ENCODE measurements at places on chromosomes 1 and 21.

- DNase-seq, result no peak
Measured at GRCh38 chr1:87007323-87007722, 92.9 kb downstream of the HS2ST1 start.

DNA sequence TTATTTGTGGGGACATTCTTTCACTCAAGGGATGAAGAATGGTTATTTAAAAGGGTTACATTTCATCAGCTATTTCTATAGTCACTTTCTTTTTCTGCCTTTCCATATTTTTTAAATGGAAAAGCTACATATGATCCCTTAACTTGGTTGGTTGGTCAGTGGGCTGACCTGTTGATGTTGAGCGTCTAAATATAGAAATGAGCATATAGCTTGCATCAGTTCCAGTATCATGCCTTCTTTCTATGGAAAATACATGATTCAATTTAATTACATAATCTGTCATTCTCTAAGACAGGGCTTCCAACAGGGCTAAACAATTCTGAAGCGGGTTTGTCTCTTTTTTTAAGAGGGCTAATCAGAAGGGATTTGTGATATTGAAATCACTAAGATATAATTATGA lies 40.6 kb downstream of the TYW3 start:
- no peak for DNase-seq

DNA sequence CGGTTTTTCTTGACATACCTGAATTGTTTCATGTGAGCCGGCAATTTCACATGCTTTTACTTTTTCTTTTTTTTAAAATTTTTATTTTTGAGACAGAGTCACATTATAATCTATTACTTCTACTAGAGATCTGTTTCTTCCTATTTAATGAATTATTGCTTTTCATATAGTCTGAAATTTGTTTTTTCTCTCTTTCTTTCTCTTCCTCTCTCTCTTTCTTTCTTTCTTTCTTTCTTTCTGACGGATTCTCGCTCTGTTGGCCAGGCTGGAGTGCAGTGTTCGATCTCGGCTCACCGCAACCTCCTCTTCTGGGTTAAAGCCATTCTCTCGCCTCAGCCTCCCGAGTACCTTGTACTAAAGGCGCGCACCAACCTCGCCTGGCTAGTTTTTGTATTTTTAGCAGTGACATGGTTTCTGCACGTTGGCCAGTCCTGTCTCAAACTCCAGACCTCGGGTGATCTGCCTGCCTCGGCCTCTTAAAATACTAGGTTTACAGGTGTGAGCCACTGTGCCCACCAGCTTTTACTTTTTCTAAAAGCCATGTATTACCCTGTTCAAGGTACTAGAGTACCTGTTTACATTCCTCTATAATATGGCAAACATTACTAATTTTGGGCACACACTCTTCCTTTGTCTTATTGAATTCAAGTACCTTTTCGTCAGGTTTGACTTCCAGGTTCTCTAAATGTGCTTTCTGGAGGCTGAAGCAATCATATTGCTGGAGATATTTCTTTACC lies 86.5 kb upstream of the RHOU start:
- no peak for DNase-seq

DNA sequence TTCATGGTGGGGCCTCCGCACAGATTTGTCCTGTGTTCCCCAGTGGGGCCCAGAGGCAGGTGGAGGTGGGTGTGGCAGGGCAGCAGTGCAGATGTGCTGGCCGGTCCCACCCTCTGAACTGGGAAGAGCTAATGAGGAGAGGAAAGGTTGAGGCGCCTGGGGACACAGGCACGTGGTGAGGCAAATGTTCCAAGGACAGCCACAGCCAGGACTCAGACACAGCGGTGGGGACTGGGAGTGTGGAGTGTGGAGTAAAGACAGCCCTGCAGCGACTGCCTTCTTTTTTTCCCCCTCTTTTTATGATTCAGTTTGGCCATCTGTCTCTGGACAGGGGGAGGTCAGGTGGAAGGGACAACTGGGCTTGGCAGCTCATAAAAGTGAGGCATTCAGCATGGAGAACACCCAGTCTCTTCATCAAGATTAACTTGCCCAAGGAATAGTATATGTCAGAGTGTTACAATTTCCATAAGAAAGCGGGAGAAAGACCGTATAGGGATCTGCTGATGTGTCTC lies 104.2 kb upstream of the GCLM start:
- no peak for DNase-seq

- no peak for DNase-seq
Measured at GRCh38 chr1:20593756-20594155, 4.9 kb downstream of the CDA start.

- no peak for DNase-seq
Measured at GRCh38 chr1:2255420-2256369, 27.6 kb downstream of the SKI start.

DNA sequence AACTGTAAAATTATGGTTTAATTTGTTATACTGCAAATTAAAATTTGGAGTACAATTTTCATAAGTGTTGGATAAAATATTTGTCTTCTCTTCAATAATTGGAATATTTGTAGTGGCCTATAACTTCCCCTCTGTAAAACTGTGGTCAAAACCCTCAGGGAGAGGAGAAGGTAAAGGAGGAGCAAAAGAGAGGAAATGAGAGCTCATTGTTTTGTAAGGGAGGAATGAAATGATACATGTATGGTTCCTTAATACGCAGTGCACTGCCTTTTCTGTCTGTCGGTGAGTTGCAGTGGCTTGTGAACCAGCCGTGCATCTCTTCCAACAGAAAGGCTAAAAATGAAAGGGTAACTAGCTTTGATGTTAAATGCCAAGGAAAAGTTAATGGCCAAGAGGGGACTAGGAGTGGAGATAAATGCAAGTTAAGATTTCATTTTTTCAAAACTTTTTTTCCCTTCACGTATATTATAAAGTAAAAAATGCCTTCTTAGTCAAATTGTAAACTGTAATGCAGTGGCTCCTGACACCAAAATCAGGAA lies 26.4 kb downstream of the LRRC8D start:
- no peak for DNase-seq

DNA sequence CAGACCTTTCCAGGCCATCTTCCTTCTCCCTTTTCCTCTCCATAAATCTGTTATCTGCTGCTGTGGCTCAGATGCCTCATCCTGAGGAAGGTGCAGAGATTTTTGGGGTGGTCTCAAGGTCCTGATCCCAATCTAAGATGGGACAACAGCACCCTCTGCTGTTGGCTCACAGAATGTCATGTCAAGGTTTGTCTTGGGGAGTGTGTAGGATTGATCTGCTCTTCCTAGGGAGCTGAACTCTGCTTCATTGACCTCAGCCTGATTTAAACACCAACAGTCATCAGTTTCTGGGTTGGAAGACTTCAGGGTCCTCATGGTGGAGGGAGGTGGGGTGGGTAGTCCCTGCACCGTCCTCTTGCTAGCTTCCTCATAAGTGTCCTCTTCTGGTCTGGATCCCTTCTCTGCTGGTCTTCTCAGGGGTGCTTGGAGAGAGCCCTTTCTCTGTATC lies 62.8 kb upstream of the LAX1 start:
- DNase-seq, result peak; percentile 7

DNA sequence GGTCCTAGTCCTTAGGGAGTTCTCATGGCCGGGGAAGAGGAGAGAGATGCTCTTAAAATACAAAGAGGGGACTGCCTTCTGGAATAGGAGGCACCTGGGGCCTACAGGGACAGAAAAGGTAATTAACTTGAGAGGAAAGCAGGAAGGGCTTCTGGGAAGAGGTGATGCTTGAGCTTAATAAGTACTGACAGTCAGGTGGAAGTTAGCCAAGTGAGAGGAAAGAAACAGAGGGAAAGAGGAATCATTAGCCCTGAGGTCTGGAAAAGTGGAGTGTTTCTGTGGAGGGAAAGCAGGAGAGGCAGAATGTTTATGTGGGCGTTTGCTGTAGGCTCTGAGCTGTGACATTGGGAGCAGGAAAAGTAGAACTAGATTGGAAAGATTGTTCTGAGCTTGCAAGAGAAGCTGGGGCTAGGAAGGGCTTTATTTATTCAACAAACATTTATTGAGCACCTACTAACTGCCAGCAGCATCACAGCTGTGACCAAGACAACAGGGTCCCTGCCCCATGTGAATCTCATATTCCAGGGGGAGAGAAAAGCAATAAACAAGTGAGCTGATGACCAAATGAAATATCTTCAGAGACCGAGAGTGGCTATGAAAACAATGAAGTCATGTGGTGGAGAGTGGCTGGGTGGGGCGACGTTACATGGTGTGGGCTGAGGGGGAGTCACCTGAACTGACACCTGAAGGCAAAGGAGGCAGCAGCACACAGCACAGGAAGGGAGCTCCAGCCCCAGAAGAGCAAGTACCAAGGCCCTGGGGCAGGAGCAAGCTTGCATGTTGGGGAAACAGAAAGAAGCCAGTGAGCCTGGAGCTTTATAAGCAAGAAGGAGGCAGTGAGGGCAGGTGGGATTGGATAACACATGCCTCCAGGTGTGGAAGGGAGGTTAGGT lies 4.4 kb upstream of the FNDC5 start:
- DNase-seq, result no peak

DNA sequence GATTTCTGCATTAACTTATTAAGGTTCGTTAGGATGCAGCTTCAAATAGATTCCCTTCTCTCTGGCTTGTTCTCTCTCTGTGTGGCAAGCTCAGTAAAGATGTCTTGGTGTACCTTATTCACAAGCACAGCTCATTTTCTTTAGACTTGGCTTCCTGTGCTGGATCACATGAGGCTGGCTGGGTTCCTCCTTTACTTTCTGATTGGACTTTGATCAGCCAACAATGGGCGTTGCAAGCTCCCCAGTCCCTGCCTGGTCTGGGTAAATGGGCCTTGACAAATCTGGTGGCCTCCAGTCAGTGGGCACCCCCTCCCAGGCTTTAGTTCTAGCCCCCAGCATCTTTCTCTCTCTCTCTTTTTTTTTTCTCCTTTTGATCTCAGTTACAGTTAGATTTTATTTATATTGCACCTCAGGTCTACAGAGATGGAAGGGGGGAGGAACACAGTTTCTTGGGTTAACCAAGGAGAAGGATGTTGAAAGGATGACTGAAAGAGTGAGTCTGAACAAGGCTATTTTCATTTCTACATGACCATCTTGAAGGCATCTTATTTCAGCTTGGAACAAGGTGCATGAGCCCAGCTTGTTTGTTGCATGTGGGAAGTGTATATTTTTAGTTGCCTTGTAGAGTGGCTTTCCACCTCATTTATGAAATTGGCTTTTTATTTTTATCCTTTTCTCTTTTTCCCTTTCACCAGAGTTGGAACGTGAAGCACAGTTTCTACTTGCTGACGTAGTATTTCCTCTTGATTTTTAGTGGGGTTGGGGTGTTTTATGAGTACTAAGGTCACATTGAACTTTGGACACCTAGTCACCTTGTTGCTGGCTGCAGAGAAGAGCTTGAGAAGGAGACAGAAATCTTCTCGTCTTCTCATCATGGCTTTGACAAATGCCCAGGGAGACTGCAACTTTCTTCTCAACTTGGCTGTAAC lies 77.1 kb downstream of the PBX1 start:
- DNase-seq, result peak; percentile 66

DNA sequence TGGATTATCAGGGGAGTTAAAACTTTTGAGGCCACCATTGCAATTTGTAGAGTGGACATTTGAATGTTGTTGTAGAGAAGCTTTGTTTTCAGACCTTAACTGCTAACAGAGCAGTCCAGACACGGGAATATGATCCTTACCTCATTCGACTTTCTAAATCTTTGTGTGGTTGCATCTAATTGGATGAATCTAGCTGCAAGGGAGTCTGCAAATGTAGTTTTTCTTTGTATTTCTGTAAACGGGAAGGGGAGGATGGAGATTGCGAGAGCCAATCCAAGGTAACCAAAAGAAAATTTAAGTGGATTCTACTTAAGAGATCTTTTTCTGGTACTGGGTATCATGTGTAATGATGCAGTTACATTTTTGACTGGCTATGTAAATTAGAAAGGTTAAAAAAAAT lies 110.2 kb downstream of the FMN2 start:
- DNase-seq, result no peak

- peak; percentile 35 for DNase-seq
Measured at GRCh38 chr21:38806153-38806941, 618 bp downstream of the ETS2 start.

GRCh38 chr1:232428036-232428645 lies 201.8 kb downstream of the SIPA1L2 start:
- DNase-seq, result no peak

- no peak for DNase-seq
Measured at GRCh38 chr1:174989536-174990220, 10.1 kb upstream of the CACYBP start.

DNA sequence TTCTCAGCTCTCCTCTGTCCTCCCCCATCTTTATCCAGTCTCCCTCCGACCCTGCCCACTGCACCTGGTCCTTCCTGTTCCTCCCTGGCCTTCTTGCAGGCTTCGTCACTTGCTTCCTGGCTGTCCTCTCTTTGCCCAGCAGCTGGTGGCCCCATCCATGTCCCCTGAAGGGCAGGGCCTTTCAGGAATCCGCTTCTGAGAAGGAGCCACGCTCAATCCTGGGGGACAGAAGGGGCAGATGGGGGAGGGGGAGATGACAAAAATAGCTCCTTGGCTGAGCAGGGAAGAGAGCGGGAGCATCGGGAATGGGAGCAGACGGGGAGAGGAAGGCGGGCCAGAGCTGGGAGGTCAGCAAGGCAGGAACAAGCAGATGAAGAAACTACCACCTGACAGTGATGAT lies 40.7 kb downstream of the SLC30A1 start:
- peak; percentile 24 for DNase-seq

GRCh38 chr21:43865540-43866259 lies 677 bp downstream of the AGPAT3 start:
- no peak for DNase-seq

DNA sequence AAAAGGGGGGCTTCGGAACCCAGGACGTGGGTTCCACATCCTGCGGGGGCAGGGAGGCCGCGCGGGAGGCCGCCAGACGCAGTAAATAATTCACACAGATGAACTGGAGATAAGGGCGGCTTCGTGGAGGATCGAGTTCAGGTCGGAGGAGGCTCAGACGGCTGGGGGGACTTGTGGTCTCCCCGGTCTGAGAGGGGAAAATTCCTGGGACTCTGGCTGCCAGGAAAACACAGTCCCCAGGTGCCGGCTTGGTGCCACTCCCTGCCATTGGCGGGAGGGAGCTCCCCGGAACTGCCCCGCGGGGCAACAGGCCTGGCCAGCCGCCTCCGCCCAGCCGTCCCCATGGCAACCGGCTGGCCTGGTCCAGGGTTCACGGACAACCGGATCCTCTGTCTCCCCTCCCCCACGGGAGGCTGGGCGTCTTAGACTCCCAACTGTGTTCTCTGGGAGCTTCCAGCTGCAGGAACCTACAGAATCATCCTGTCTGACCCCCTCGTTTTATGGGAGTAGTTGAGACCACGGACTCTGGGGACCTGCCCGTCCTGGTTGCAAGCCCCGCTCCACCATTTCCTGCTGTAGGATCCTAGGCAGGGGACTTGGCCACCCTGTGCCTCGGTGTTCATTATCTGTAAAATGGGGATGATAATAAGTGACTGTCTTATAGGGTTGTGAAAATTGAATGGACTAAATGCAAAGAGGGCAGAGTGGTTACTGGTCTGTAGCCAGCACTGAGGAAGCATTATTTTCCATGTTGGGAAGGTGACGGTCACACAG lies 9.6 kb downstream of the CAMK2N1 start:
- no peak for DNase-seq

GRCh38 chr21:32048353-32048752 lies 175.5 kb downstream of the HUNK start:
- no peak for DNase-seq

DNA sequence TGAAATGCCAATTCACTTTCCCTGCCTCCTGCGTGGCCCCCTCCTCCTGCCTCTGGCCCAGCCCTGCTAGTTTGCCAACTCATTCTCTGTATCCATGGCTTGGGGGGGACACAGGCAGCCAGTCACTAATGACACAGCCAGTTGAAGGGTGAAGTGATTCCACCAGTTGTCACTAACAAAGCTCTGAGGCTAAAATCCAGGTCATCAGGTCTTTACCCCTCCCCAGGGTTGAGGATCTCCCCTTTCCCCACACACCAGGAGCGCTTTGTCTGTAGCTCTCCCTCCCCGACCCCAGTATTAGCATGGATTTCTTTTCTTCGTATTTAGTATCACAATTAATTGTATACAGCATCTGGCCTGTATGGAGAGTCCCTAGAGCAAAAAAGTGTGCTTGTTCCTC lies 394.1 kb downstream of the RRAGC start:
- DNase-seq, result no peak

All from NCI-H2227 treated with DMSO at 0.1 percent for 48 hours (cell line).